NCI-H187 (cell line): ENCODE measurements at places on chromosomes 7 and 10.

GRCh38 chr7:70316745-70317144 is 718.5 kb downstream of the AUTS2 start:
- no peak for DNase-seq

GRCh38 chr7:4998910-4999309 is 39.9 kb upstream of the MMD2 start:
- no peak for DNase-seq

DNA sequence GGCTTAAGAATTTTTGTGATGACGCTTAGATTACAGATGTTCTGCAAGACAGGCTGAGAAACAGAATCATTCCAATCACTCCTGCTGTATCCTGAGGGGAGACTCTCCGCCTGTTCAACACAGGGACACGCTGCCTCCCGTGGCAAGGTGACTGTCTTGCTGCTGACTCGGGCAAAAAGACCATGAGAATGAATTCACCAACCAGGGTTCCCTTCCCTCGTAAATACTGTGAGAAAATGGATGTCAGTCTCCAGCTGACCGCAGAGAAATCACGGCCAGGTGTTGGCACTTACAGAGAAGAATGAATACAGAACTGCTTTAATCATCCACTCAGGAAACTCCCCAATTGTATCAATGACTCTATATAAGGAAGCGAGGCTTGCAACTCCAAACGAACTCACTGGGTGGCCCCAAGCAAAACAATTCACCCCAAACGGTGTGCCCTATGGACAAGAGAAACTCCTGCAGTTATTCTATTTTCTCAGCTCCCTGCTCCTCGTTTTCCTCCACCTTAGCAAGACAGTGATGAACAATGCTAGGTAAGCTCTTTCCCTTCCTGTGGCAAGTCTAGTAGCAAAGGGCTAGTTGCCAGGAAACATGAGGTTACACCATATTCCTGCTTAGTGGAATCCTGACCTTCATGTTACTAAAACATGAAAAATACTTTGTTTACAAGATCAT is 22.8 kb downstream of the GNA12 start:
- peak; percentile 58 for DNase-seq

DNA sequence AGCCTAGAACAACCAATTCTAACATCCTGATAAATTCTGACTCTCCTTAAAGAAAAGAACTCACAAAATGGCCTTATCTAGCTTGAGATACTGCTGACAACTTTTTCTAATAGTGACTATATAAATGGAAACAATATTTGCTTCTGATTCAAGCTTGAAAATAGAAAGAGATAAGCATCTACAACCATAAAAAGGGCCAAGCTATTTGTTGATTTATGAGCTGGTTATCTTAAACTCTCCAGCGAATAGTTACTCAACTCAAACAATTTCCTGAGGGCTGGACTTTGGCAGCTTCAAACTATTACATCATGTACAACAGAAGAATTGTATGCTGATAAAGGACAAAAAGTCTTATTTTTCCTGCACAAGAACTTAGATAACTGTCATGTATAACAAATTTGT is 4.6 kb downstream of the USP54 start:
- DNase-seq: no peak

DNA sequence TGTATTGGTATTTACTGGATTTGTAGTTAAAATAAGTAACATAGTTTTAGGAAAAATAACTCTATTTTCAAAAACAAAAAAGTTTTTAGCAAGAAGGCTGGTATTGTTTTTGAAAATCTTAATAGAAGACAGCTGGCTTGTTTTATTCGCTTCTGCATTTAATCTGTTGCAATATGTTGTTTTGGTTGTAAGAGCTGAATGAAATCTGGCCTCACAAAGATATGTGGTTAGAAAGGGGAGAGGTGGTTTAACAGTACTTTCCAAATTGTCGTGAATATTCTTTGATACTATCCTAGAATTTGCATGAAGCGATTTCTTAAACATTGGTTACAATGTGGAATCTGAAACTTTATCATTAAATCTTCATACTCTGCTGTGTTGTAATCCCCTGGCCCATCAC is 355.9 kb upstream of the FZD8 start:
- DNase-seq: no peak

GRCh38 chr10:89269433-89270152 is 18.0 kb upstream of the LIPA start:
- no peak for DNase-seq

DNA sequence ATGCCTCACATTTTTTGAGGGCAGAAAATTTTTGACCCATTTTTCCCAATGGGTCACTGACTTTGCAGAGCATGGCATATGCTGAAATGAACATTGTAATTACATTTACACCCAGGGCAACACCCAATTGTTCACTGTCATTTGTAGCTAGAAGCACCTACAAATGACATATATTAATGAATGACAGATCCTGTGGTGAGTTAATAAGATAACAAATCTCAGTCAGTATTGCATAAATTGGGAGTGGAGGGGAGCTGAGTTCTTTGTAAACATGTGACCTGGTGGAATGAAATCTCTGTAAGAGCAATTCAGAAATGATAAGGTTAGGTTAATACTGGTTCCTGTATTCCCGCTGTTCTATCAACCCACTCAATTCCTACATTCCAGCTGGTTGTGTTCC is 255.1 kb upstream of the LRRN3 start:
- no peak for DNase-seq

- DNase-seq: peak; percentile 69
These were observed 2.4 kb upstream of the TAS2R38 start for GRCh38 chr7:141975806-141976523.

DNA sequence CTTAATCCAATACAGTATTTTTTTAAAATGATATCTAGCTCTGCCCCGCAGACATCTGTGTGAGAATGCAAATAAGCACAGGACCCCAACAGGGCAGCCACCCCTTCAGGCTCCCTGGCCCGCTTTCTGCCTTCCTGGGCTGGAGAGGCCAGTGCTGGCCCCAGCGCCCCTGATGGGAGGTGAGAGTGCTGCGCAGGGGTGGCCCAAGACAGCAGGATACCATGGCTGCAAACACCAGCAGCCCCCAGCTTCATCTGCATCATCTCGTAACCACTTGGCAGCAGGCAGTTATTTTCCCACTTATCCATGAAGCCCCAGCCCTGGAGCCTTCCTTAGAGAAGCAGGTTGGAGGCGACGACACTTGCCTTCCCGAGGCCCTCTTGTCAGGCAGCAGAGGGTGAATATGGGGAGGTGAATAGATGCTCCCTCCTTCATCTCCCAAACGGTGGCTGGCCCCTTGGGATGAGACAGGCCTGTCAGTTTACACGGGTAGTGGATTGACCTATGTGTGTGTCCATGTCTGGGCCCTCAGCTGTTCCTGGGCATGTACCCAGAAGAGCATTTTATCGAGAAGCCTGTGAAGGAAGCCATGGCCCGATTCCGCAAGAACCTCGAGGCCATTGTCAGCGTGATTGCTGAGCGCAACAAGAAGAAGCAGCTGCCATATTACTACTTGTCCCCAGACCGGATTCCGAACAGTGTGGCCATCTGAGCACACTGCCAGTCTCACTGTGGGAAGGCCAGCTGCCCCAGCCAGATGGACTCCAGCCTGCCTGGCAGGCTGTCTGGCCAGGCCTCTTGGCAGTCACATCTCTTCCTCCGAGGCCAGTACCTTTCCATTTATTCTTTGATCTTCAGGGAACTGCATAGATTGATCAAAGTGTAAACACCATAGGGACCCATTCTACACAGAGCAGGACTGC is 71.2 kb downstream of the ALOX5 start:
- no peak for DNase-seq

DNA sequence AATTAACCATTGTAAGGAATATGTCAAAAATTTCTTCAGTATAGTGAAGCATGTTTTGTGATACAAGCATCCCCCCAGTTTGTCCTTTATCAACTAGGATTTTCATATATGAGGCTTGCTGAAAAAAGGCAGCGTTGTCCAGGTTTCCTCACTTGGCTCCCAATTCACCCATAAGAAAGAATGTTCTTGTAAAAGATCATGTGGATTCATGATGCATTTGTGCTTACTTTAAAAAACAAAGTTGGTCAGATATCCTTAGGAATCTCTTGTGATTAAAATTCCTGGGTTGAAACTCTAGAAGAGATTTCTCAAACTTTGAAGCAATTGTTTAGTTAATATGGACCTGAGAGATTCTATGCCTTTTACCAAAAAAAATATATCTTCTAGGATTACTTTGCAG is 181.8 kb downstream of the KIAA1217 start:
- DNase-seq: no peak

GRCh38 chr7:47670729-47671128 is 88.8 kb upstream of the TNS3 start:
- no peak for DNase-seq

- DNase-seq: no peak
These were observed 233.1 kb downstream of the PLXNA4 start for GRCh38 chr7:132343199-132343598.

GRCh38 chr7:126211875-126212274 is 1040.9 kb downstream of the GRM8 start:
- no peak for DNase-seq

DNA sequence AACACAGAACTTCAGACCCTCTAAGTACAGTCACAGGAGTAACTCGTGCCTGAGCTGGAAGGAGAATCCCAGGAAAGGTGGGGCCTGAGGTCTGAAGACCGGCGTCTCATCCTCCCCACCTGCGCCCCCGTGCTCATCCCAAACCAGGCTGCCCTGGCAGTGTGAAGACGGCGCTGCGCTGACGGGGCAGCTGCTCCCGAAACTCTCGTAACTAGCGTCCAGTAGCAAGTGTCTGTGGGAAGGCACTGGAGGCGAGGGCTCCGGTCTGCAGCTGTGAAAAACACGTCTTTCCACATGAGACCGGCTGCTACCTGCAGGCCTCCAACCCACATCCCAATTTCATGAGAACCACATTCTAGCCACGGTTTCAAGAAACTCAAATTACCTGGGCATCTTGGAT is 136.6 kb upstream of the RNF32 start:
- DNase-seq: no peak

DNA sequence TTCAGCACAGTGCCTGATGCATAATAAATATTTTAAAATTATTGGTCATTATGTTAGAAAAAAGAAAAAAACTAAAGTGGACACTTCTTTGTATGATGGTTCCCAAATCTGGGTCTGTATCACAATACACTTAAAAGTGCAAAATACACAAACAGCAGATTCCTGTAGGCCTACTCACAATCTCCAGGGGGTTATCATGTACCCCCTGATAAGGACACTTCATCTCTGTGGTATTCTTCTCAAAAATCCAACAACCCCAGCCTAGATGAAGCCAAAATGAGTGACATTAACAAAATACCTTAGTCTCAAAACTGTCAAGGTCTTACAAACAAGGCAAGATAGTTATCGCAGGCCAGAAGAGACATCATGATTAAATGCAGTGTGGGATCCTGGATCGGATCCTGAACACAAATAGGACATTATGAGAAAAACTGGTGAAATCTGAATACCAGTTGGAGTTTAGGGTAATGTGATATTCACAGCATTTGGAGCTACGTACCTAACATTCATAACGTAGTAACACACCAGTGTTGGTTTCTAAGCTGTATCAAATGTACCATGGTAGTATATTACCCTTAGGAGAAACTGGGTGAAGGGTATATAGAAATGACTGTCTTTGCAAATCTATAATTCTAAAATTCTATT is 45.2 kb downstream of the NSUN6 start:
- no peak for DNase-seq

- DNase-seq: no peak
These were observed 191.0 kb downstream of the LSM5 start for GRCh38 chr7:32299133-32299702.

- no peak for DNase-seq
These were observed 131.9 kb downstream of the TMEM26 start for GRCh38 chr10:61321041-61321857.

DNA sequence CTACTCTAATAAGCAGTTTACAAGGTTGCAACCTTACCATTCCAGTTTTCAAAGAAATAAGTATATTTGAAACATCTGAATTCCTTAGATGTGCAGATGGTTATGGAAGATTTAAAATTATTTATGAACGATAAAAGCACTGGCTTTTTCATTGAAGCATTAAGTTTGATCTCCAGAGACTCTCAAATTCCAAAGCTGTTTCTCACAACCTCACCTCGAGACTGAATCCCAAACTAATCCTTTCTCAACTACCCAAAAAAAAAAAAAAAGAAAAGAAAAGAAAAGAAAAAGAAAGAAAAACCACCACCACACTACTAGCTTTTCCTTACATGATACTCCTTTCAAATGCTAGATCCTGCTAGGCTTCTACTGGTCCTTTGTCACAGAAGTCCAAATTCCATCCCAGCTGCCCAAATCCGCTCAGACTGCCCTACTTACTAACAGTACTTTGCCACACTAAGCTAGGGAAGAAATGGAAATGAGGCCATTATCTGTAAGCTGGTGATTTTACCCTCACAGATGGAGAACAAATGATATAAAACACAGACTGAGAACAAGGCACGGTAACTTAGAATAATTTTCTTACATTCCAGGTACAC is 100.6 kb upstream of the CDK1 start:
- no peak for DNase-seq

- DNase-seq: no peak
These were observed 71.6 kb upstream of the ZNF746 start for GRCh38 chr7:149569025-149569725.

DNA sequence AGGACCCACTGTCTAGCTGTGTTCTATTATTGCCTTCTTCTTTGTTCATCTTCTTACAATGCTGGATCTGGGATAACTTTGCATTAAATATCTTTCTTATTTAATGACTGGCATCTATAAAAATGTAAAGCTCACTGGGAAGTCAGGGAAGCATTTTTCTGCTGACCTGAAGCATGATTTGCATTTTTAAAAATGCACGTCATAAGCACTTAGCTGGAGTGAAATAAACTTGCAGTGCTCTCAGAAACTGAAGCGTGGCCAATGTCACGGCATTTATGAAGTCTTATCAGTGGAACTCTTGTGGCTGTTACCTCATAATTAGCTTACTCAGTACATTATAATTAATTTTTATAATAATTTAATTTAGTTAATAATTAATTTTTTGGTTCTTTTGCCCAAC is 59.1 kb downstream of the FRMD4A start:
- DNase-seq: no peak

- DNase-seq: no peak
These were observed 23.1 kb upstream of the DRGX start for GRCh38 chr10:49419005-49419404.

DNA sequence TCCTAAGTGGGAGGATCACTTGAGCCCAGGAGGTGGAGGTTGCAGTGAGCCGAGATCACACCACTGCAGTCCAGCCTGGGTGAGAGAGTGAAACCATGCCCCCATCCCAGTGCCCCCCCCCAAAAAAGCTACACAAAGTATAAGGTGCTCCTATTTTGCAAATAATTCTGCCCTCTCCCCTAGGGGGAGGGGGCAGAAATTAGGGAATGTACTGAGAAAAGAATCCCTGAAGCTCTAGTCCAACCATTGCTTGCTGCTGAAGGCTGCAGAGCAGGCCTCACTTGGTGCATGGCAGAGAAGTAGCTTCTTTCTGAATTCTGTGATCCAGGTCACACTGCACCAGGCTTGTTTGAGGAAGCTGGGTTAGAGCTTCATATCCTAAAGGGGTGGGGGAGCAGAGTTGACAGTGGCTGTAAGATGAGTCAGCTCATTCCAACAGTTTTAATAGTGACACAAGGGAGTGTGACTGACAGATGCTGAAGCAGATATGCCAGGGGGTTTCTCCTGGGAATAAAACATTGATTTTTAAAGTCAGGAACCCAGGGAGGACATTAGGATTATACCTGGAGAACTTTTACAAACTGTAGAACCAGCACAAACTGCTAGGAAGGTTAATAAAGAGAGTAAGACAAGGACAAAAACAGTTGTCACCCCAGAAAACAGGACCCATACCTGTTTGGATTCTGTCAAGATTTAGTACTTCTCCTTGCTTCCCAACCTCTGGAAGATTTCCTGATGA is 32.8 kb upstream of the STRIP2 start:
- DNase-seq: no peak
